Stimulated activated CD4-positive, alpha-beta T cell treated with anti-CD3 and anti-CD28 coated beads, Interleukin-1b, Interleukin-23, amount 100 ng/mL, for 4 hours (primary cell): ENCODE measurements at places on chromosomes 3 and 15.

GRCh38 chr3:150394606-150395005 is 13.5 kb upstream of the TSC22D2 start:
- DNase-seq: no peak

DNA sequence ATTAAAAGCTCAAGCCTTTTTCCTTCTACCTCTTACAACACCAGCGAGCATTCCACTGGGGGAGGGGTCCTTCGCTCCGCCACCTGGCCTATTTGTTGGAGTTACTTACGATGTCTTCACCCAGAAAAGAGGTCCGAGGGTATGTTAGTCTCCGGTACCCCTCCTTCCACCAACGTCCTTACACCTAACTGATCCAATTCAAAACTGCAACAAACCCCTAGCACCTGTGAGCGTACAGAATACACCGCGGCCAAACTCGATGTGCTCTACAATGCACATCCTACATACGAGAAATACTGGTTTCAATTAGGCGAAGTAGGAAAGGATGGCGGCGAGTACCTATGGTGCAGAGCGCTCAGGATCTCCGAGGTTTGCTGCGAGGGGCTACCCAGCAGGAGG is 944 bp downstream of the SLITRK3 start:
- DNase-seq: no peak

GRCh38 chr3:8438507-8439079 is 63.0 kb upstream of the LMCD1 start:
- no peak for DNase-seq

- no peak for DNase-seq
Observed at GRCh38 chr3:193777524-193777923, 184.5 kb downstream of the OPA1 start.

DNA sequence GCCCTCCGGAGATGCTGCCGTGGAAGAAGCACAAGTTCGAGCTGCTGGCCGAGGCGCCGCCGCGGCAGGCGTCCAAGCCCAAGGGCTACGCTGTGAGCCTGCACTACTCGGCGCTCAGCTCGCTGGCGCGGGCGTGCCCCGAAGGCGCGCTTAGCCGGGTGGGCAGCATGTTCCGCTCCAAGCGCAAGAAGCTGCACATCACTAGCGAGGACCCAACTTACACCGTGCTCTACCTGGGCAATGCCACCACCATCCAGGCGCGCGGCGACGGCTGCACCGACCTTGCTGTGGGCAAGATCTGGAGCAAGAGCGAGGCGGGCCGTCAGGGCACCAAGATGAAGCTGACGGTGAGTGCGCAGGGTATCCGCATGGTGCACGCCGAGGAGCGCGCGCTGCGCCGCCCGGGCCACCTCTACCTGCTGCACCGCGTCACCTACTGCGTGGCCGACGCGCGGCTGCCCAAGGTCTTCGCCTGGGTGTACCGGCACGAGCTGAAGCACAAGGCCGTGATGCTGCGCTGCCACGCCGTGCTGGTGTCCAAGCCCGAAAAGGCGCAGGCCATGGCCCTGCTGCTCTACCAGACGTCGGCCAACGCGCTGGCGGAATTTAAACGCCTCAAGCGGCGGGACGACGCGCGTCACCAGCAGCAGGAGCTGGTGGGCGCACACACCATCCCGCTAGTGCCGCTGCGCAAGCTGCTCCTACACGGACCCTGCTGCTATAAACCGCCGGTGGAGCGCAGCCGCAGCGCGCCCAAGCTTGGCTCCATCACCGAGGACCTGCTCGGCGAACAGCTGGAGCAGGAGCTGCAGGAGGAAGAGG is 1.3 kb downstream of the FAM43A start:
- DNase-seq: peak; percentile 22

DNA sequence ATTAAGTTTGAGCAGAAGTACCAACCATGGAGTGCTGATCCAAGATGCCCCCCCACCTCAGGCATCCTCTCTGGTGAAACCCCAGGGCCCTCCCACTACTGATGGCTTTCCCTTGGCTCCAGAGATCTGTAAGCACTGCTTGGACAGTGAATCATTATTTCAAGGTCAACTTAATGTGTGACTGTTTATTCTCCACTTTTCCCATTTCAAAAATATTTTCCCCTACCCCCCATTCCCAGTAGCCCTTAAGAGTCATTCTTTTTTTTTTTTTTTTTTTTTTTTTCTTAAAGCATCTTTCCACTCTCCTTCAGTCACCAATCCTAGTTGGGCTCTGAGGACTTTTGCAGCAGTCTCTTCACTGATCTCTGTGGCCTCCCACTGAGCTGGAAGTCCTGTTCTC is 82.6 kb downstream of the PCCB start:
- DNase-seq: no peak

DNA sequence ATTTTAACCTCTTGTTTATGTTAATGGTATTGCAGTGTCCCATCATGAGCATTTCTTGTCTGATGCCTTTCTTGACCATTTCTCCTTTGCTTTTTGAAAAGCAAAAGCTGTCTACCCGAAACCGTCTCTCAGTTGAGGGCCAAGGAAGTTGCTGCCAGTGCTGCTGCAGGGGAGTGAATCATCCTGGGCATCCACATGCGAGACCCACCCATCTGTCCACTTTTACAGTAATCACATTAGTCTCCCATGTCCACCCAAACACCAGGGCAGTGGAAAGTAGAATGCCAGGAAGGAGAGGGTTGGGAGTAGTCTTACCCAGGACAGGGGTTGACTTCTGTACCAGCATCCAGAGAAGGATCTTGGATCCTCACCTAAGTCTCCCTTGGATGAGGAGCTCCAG is 48.6 kb upstream of the TEX264 start:
- no peak for DNase-seq

GRCh38 chr3:8734137-8734878 is 706 bp downstream of the CAV3 start:
- no peak for DNase-seq

GRCh38 chr15:64693134-64693533 is 82.3 kb downstream of the RBPMS2 start:
- no peak for DNase-seq

GRCh38 chr15:97680606-97681220 is 279.8 kb upstream of the ARRDC4 start:
- DNase-seq: no peak

GRCh38 chr15:59104602-59104911 is 389 bp upstream of the CCNB2 start:
- DNase-seq: peak; percentile 1
